Adrenal gland (tissue), 19 donors: ENCODE measurements at places on chromosomes 3 and 15.

DNA sequence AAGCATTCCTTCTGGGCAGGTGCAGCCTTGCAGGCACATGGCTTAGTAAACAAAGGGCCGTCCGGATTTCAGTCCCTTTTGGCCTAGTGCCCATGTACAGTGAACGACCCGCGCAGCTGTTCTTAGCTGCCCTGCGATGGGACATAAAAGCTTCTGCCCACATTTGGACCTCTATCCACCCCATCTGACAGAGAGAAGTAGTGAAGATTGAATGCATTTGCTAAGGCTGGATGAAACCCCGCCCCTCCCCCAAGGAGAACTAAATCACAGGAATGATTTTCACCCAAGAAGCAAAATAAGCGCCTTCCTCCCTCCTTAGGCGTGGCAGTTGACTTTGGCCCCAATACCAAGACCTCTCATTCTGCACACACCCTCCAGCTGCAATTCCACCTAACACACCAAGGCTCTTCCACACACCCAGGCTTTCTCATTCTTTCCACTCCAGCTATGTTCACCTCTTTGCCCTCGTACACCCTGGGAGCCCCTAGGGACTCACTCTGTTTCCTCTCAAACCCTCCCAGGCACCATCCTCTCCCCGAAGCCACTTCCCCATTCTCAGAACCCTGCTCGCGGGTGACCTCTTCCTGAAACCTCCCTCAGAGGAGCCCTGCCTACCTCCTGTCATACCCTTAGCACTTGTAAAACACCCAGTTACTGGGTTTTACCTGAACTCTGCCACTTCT lies 14.1 kb upstream of the HRH1 start:
- DNase-seq: no peak

GRCh38 chr15:88905576-88905975 lies 7.6 kb downstream of the MFGE8 start:
- DNase-seq: no peak

GRCh38 chr3:83956431-83956830 lies 1002.4 kb upstream of the CADM2 start:
- DNase-seq: no peak

DNA sequence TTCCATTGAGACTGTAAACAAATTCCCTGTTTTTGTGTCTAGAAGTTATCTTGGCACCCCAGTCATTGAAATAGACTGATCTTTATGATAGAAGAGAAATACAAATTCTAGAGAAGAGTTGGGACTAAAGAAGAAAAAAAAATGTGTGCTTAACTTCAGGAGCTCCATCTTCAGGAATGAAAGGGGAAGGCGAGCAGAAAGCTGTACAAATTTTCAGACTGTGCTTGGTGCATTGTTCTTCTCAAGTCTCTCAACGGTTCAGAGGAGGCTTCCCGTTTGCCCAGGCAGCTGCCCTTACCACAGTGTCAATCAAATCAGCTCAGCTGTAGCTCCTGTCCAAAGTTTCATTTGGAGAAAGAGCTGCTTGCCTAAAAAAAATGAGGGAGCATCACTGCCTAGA lies 41.7 kb downstream of the OXSM start:
- DNase-seq: no peak

DNA sequence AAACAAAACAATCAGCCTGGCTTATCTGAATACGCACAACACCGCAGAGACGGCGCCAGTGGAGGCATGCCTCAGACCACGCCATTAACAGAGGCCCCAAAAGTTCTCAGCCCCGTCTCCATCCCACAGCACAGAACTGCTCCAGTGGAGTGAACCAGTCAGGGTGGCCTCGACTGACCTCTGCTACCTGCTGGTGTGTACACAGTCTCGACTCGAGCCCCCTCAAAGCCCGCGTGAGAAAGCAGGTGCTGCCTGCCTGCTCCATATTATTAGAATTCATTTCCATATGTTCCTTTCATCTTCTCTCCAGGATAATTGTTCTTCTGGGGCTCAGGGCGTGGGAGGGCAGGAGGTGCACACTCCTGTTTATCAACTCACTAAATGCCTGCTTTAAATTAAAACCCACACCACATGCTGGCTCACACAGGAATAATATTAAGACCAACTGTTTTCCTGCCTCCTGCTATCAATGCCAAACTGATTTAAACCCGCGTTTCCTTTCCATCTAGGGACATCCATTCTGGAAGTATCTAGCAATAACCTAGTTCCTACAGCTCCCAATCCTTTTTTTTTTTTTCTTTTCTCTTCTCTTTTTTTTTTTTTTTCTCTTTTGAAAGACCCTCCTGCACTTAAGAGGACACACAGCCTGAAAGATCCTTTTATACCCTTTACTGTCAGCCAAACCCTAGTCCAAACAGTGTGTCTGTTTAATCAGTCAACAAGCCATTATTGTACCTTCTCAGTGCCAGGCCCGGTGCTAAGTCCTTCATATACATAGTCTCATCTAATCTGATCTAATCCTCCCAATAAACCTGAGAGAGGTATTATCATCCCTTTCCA lies 101.2 kb downstream of the TLE3 start:
- DNase-seq: no peak

GRCh38 chr3:190056742-190057141 lies 64.0 kb downstream of the P3H2 start:
- DNase-seq: no peak

- DNase-seq: no peak
Observed at GRCh38 chr3:37891227-37891626, 29.5 kb downstream of the CTDSPL start.
